Caki2 (cell line): ENCODE measurements at places on chromosomes 1 and 21. TPM values are rescaled to one million over a fixed set of nuclear protein-coding genes. Genes with fewer than 3 reads are reported as not detected.

DNA sequence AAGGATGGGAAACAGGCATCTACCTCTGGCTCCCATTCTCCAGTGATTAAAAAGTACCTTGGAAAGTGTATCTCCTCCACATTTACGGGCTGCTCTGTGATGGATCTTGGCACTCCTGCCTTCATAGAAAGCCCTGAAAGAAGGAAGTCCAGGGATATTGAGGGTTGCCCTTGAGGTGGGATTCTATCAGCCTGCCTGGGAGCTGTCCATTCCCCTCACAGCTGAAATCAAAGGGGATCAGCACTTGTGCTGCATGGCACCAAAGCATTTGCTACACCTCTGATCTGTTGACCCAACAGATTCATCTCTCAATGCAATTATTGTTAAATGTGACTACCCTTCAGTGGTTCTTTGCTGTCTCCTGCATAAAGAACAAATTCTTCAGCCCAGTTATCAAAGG is 442.0 kb upstream of the RUNX1 start:
- DNase-seq: no peak

DNA sequence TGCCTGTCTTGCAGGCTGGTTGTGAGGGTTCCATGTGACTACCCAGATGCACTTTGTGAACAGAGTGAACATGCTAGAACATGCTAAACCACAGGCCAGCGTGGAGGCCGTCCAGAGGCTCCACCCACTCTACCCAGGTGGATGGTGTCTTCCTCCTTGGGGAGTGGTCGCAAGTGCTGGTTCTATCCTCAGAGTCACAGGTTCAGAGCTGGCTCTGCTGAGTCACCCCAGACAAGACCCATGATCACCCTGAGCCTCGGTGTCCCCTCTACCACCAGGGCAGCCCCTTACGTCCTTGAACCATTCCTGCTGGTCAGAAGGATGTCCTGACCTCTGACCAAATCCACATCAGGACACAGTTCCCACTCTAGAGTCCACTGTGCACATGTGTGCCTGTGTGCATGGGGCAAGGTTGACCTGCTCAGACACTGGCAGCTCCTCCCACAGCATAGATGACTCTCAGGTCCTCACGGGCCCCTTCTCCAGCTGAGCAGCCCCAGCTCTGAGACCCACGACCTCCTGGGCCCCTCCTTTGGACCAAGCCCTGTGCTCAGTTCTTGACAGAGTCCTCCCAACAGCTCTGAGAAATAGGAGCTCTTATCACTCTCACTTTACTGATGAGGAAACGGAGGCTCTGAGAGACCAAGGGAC is 391.8 kb downstream of the MATN1 start:
- DNase-seq: no peak

- no peak for DNase-seq
Measured at GRCh38 chr1:15742339-15742801, at the start of gene TMEM82. TSS of gene TMEM82 (plus strand) at chr1:15742499. CDS start at chr1:15742560, 61 bp downstream.

GRCh38 chr1:179128520-179128919 is 46.6 kb downstream of the TOR3A start:
- no peak for DNase-seq

DNA sequence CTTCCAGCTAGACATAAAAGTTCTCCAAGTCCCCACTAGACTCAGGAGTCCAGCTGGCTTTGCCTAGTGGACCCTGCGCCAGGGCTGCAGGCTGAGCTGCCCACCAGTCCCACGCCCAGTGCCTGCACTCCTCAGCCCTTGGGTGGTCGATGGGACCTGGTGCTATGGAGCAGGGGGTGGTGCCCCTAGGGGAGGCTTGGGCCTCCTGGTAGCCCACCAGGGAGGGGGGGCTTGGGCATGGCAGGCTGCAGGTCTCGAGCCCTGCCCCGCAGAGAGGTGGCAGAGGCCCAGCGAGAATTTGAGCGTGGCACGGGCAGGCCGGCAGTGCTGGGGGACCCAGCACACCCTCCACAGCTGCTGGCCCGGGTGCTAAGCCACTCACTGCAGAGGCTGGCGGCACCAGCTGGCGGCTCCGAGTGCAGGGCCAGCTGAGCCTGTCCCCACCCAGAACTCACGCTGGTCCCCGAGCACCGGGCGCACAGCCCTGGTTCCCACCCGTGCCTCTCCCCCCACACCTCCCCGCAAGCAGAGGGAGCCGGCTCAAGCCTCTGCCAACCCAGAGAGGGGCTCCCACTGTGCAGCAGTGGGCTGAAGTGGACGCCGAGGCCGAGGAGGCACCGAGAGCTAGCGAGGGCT is 30.2 kb upstream of the GBP5 start:
- no peak for DNase-seq

Gene CD164L2
- total RNA-seq: not detected in 2 replicates
